ENCODE measurements at places on chromosomes 11 and 22.

DNA sequence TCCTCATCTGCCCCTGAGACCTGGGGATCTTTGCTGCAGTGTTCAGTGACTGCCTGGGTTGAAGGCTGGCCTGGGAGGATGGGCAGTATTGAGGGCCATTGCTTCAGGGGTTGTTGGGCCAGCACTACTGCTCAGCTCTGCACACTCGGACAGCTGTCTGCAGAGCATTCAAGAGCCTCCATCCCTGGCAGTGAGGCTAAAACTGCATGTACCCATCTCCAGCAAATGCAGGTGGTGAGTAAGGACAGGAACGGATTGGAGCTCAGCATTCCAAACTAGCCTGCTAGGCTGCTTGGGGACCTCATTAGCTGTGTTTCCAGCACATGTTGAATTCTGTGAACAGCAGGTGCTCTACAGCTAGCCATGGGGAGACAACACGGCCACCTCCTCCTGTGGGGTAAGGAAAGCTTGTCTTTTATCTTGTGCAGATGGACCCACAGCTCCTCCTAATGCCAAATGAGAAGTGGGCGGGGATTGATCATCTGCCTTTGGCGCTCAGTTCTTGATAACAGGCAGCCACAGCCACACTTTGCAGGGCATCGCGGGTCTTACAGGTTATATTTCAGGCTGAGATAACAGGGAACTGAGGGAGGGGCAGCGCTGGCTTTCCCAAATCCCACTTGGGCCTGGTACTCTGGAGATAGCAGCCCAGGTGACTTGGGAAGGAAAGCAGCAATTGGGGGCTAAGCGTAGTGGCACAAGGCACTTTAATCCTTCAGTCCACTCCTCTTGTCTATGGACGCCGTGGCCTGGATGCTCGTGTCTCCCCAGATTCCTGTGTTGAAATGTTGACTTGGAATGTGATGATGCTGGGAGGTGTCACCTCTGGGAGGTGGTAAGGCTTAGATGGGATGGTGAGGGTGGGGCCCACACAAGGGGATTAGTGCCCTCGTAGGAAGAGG is 254.5 kb upstream of the B3GAT1 start:
- DNase-seq: no peak

GRCh38 chr22:38133331-38133730 is 22.8 kb upstream of the BAIAP2L2 start:
- no peak for DNase-seq

GRCh38 chr11:125257190-125257579 is 92.6 kb downstream of the PKNOX2 start:
- DNase-seq: no peak

DNA sequence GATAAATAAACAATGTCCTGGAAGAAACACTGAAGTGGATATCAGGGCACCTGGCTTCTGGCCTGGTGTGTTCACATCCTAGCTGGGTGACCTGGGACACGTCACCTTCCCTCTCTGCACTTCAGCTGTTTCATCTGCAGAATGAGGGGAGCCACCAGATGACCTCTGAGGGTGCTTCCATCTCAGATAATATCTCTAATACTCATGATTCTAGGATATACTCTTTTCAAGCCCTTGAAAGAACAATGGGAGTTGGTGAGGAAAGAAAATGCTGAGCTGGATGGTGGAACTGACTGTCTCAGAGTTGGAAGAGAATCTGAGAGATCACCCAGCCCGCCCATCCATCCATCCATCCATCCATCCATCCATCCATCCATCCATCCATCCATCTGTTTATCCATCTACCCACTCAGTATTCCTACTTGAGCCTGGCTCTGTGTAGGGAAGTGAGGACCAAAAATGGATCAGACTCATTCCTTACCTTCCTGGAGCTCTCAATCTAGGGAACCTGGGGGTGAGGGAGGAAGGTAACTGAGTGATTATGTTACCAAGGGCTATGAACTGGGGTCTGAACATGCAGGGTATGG is 28.2 kb upstream of the LIPT2 start:
- no peak for DNase-seq

DNA sequence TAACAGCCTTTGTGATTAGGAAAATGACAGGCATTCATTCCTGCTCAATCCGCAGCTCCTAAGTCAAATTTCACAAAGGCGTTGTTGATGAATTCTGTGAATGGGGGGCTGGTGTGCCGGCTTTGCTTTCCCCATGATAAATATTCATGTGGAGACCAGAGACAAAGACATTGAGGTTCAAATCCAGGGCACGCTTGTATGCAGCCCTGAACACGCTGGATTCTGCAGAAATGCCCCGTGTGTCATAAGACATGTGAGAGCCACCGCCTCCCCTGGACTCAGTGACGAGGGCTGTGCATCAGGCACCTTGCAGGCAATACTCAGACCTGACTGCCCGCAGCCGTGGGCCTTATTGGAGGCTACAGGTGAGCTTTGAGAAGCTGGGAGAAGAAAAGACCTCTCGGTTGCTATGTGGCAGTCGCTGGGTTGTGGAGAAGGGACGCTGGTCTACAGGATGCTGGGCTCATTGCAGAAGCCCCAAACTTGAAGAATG is 906.2 kb downstream of the BRD1 start:
- DNase-seq: no peak

GRCh38 chr11:72745925-72746550 is 6.2 kb downstream of the ARAP1 start:
- DNase-seq: no peak

DNA sequence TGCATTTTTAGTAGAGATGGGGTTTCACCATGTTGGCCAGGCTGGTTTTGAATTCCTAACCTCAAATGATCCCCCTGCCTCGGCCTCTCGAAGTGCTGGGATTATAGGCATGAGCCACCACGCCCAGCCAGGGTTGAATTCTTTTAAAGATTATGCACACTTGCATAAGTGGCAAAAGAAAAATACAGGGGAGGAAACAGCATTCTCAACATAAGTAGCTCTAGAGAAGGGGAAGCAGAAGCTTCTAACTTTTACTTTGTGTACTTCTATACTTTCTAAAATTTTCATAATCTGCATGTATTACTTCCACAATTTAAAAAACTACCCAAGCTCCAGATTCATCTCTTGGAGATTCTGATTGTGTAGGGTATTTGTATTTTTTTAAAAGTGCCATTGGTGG is 108.0 kb downstream of the SLC1A2 start:
- no peak for DNase-seq

DNA sequence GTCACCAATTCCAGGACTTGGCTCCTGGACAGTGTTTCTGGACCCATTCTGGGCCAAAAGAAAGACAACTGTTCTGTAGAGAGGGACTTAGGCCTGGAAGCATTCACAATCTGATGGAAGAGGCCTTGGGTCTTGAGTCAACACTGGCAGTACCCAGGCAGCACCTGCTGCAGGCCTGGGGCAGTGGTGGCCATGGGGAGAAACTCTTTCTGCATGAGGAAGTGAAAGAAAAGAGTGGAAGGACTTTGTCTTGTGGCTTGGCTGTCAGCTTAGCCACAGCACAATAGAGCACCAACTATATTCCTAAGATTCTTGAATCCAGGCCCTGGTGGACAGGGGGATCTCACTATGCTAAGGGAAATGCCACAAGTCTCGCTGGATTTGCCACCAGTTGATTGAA is 70.6 kb downstream of the CTSC start:
- DNase-seq: no peak
